ENCODE measurements at places on chromosomes 16 and 17. TPM values are rescaled to one million over a fixed set of nuclear protein-coding genes. Genes with fewer than 3 reads are reported as not detected.

Gene SPATA22
- total RNA-seq = not detected

- DNase-seq = peak; percentile 74
Measured at GRCh38 chr17:18319604-18320256, 4.6 kb downstream of the SMCR8 start.

DNA sequence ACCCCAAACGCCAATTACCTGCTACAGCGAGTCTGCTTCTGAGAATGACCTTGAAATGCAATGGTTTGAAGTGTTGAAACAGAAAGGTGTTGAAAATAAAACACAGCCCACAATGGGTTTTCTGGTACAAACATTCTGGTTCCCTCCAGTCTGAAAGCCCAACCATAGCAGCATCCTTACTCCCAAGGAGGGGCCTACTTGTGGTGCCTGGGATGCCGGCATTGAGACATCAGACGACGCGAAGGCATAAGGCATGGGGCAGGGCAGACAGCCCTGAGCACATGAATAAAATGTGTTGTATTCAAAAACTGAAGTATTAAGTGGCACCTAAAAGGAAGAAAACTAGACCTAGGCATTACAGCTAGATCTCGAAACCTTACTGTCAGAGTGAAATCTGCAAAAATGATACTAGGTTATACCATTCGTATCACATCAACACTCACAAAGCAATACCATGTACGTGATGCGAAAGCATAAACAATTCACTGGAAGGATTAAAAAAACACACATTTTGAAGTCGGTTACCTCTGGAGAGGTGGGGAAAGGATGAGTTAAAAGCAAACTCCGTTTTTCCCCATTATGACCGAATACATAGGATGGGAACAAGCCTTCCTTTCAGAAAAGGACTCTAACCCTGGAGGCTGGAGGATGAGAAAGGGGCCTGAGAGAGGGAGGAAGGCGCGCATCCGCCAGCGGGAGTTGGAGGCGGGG lies 702 bp downstream of the NUDT21 start:
- DNase-seq = peak; percentile 15

DNA sequence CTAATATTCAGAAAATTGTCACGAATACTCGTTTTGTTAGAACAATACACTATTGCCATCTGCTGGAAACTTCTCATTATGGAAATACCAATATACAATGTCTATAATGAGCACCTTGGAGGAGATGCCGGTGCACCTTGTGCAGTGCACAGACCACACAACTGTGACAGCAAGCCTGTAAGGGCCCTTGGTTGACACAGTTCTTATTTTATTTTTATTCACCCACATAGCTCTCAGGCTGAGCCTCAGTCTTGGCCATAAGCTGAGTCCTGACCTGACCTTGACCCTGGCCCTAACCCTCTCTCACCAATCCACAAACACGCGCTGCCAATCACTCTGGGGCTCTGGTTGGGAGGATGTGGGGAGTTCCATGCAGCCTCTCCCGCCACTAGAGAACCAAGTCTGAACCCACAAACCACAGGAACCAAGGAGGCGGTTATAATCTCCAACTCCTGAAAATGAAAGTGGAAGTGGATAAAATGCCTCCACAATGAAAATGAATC lies 7.6 kb downstream of the AIPL1 start:
- DNase-seq = peak; percentile 34

DNA sequence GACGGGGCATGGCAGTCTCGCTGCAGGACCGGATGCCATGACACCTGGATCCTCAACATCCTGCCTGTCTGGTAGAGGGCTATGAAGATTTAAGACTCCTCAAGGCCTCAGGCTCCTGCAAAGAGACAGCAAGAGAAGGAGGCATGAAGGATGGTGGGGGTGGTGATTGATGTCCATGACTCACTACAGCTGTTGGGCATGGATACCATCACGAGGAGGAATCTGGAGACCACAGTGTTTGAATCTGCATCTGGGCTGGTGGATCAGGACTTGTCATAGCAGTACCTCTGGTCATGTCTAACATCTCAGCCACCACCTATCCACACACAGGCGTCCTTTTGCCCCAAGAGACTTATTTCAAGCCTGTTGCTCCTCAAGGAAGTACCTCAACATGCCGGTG lies 50.2 kb upstream of the WSCD1 start:
- DNase-seq = no peak

- DNase-seq = peak; percentile 73
Measured at GRCh38 chr16:9053006-9053601, 38.3 kb upstream of the HAPSTR1 start.

Measured in fibroblast of the aortic adventitia (primary cell).